Uterus (tissue), 4 donors: ENCODE measurements at places on chromosomes 7 and 10. TPM values are rescaled to one million over a fixed set of nuclear protein-coding genes. Genes with fewer than 3 reads are reported as not detected.

HOXA3 gene
- 34.5 TPM for total RNA-seq

- H3K4me3 ChIP-seq, result no peak overlapping the region
- H3K36me3 ChIP-seq, result no peaks in the 10 kb centered on the region
These were observed 322.4 kb upstream of the GHITM start for GRCh38 chr10:83816942-83817341.

GRCh38 chr7:111844904-111845671, 282.8 kb upstream of the IMMP2L start:
- no peak overlapping the region for H3K4me3 ChIP-seq
- no peak overlapping the region for H3K27ac ChIP-seq
- H3K4me1 ChIP-seq, result no peaks in the 10 kb centered on the region

GRCh38 chr7:83778073-83778443, 129.1 kb upstream of the SEMA3E start:
- H3K27ac ChIP-seq, result no peak overlapping the region
- no peaks in the 10 kb centered on the region for H3K27me3 ChIP-seq
- no peaks in the 10 kb centered on the region for H3K4me1 ChIP-seq
- H3K4me3 ChIP-seq, result no peak overlapping the region

GRCh38 chr7:90903841-90904240, 307.7 kb downstream of the CDK14 start:
- no peaks in the 10 kb centered on the region for H3K4me1 ChIP-seq
- DNase-seq, result no peak
- H3K27ac ChIP-seq, result no peak overlapping the region
- no peaks in the 10 kb centered on the region for H3K36me3 ChIP-seq
- H3K4me3 ChIP-seq, result no peak overlapping the region

DNA sequence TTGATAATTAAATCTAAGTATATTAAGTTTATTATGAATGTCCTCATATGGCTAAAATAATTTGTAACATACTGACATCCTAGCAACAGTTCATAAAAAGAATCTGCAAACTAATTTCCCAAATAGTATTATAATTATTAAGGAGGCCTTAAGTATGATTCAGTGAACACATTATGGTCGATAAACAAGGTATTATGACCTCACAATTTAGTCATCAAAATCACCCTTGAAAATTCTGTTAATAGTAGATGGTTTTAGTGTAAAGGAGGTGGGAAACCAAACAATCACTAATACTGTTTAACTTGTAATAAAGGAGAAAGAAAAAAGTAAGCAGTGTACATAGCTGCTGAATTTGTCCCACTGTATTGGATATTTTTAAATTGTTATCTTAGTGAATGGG, 2.1 kb downstream of the ETV1 start:
- no peak overlapping the region for H3K27ac ChIP-seq
- no peaks in the 10 kb centered on the region for H3K27me3 ChIP-seq
- no peaks in the 10 kb centered on the region for H3K36me3 ChIP-seq
- H3K4me3 ChIP-seq, result no peak overlapping the region
- no peaks in the 10 kb centered on the region for H3K4me1 ChIP-seq
- DNase-seq, result no peak

GRCh38 chr10:44685220-44685619, 225.9 kb upstream of the TMEM72 start:
- H3K36me3 ChIP-seq, result no peaks in the 10 kb centered on the region
- DNase-seq, result no peak
- H3K4me3 ChIP-seq, result no peak overlapping the region
- no peaks in the 10 kb centered on the region for H3K27me3 ChIP-seq
- no peak overlapping the region for H3K27ac ChIP-seq
- no peaks in the 10 kb centered on the region for H3K4me1 ChIP-seq
